Fibroblast of villous mesenchyme (primary cell): ENCODE measurements at places on chromosomes 3 and 15. TPM values are rescaled to one million over a fixed set of nuclear protein-coding genes. Genes with fewer than 3 reads are reported as not detected.

GRCh38 chr3:162534431-162534830 is 1037.8 kb downstream of the OTOL1 start:
- DNase-seq, result no peak

Gene LARP6
- total RNA-seq, result 36.7 and 46.7 TPM in 2 replicates

DNA sequence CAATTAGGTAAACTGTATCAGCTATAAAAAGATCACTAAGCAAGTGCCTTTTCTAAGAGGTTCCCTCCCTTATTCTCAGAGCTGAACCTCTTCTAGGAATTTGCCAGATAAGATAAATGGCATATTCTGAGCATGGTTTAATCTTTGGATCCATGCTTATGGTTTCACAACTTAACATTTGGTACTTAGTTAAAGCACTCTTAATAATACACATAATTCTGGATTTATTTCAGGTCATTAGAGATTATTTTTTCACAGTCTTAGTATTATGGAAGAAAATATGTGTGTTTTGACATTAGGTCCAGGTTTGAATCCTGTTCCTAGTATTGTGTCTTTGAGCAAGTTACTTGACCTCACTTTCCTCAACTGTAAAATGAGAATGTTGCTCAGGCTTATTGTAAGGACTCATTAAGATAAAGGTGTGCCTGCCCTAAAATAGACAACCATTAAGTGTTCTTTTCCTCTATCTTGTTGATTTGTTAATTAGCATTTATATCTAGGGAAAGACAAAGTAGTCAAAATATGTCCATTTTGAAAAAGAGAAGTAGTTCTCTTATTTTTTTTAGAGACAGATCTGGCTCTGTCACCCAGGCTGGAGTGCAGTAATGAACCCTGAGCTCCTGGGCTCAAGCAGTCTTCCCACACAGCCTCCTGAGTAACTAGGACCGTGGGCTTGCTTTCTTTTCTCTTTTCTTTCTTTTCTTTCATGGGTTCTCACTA is 43.4 kb downstream of the TSC22D2 start:
- peak; percentile 59 for DNase-seq

Gene GOLGA8N
- 1.7 and 2.6 TPM in 2 replicates for total RNA-seq

DNA sequence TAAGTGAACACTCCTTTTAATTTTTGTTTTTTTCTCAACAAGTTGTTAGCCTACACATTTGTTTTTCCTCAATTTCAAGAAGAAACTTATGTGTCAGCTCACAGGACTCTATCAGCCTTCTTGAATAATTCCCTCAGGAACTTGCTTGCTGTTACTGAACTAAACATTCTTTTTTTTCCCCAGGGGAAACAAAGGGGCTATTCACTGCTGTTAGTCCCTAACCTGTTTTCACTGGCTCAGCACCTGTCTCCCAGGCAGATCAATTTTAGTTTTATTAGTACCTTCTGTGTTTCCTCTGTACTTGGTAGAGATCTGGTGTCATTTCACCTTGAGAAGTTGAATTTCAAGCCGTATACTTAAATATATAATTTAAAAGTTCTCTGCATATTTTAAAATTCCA is 644.6 kb downstream of the CADM2 start:
- no peak for DNase-seq

DNA sequence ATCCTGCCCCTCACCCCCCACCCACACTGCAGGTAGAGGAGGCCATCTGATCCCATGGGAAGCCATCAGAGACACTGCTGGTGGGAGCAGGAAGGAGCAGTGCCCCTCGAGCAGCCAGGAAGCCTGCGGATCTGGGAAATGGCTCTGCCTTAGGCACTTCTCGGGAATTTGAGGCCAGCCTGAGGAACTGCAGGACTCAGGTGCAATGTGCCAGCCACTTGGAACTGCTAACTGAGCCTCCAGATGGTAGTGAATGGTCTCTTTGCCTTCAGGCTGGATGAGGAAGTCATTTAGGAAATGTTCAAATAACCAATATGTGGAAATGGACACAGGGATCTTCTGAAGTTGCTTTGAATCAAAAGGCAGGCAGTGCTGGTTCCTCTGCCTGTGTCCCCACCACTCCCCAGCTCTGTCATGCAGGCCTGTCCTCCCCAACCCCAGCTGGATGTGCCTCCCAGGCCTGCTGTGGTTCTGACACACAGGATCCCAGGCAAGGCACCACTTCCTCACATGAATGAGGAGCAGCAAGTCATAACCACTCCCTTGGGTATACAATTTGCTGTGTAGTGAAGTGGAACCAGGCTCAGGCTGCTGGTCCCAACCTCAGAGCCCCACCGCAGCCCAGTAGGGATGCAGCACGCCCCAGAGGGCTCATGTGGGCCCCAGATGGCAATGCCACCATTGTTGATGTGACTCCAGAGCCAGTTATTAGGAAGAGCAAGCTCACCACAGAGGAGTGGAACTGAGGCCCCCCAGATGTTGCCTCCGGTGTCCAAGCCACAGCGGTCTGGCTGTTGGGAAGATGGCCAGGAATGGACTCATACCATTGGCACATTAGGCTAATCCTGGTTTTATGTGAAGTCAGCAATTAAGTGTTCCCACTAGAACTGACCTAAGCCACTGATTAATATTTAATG is 46.5 kb upstream of the LIMD1 start:
- peak; percentile 55 for DNase-seq

Gene PLEKHO2
- 30.9 and 48.8 TPM in 2 replicates for total RNA-seq

Gene C3orf62
- total RNA-seq, result 1.3 and 2.3 TPM in 2 replicates

DNA sequence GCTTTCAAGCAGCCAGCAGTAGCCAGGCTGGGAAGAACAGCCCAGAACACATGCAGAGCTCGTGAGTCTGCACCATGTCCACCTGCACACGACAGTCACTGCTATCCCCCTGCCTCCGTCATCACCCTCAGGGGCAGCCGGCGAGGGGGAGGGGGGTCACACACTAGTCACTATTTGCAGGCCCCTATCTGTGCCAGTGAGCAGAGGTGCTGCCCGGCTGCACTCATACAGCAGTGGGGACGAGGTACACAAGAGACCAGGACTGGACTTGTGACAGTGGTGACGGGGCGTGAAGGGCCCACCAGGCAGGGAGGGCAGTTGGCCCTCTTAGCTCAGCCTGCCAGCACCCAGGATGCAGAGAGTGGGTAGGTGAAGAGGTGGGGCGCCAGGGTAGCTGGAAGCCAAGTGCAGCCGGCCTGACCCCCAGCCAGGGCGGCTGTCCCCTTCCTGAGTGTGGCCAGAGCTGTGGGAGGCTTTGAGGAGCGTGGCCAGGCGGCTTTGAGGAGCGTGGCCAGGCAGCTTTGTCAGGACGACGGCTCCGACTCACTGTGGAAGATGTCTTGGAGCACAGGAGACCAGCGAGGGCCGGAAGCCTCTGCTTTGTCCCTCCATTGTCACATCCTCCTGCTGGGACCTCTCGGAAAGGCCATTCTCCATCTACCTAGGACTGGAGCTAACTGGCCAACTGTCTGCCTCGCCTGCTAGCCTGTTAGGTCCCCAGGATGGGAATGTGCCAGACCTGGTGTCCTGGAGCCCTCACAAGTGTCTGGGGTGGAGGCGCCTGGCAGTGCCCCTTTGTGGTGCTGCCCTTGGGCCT is 52.1 kb upstream of the FGD5 start:
- no peak for DNase-seq

- peak; percentile 65 for DNase-seq
Measured at GRCh38 chr3:161920196-161920595, 423.6 kb downstream of the OTOL1 start.

Gene DGKG
- under 0.01 and 0.32 TPM in 2 replicates for total RNA-seq

- no peak for DNase-seq
Measured at GRCh38 chr3:10889206-10889960, 73.4 kb downstream of the SLC6A11 start.

GRCh38 chr3:191644291-191644690 is 183.3 kb downstream of the PYDC2 start:
- no peak for DNase-seq

DNA sequence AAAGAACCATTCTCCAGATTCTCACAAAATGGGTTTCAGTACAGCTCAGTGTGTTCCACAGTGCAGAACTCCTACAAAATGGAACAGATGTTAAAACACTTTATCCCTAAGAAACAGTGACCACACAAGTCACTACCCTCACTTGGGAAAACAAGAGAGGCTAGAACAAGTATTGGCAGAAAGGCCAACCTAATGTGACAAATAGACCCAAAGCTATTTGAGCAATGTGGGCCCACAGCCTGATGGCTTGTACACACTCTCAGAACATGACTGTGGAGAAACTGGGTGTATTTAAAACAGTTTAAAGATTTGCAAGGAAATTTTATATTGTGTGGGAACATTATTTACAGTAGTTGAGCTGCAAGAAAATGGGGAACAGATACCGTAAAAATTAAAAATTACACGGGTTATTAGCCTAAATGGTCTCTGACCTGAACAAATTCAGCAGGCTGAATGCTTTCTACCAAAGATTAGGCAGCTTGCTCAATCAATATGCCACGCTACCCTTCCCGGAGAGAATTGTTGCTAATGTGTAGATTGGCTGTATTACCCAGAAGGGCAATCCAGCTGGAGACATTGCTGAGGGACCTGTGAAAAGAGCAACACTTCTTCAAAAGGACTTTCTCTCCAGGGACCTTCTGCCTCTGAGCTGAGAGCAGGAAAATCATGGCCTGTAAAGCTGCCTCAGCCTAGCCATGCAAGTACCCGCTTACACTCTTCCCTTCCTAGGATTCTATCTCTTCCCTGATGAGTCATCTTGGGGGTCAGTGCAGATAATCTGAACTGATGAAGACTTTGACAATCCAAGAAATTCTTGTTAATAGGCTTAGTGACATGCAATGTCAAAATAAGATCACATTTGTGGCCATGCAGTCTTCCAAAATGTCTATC is 97.1 kb downstream of the STRIT1 start:
- peak; percentile 61 for DNase-seq

Gene MEGF11
- total RNA-seq, result under 0.01 TPM in 1 of 2 replicates, not detected in the other

GRCh38 chr15:50059203-50059772 is 59.7 kb downstream of the ATP8B4 start:
- DNase-seq, result no peak
